Inflammatory macrophage (primary cell): ENCODE measurements at places on chromosomes 16 and 17.

DNA sequence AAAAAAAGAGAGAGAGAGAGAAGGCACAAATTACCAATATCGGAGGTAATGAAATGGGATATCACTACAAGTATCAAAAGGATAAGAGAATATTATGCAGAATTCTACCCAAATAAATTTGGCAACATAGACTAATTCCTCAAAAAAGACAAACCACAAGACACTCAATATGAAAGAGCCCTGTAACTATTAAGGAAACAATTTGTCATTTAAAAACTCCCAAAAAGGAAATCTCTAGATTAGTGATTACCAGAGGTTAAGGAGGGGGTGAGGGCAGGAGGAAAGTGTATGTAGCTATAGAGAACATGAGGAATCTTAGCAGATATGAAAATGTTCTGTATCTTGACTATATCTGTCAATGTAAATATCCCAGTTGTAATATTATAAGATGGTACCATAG is 54.0 kb downstream of the CFDP1 start:
- DNase-seq = peak; percentile 34

GRCh38 chr17:57251211-57251787 is 5.0 kb upstream of the MSI2 start:
- DNase-seq = no peak

DNA sequence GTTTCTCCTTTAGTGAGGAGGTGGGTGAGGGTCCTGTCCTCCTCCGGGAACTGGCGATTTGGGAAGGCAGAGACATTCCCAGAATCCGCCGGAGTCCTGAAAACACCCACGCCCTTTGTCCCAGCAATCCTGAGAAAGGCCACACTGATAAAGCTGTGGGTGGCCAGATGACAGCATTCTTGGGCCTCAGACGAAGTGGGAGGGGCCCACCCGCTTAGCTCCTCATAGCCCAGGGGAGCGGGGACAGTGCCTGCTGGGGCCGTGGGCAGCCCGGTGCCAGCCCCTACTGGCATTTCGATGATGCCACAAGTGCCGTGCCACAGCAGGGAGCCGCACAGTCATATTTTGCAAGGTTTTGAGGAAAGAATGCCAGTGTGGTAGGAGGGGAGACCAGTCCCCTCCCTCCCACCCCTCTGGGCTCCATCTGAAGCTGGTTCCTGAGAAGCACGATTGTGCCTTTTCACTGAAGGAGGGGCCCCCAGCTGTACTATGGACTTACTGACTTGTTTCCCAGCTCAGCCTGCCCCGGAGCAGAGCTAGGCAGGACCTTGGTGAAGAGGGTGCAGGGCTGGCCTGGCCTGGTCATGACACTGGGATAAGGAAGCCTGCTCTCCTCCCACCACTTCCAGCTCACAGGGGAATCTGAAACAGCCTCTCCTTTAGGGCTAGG is 20.9 kb upstream of the MPRIP start:
- peak; percentile 49 for DNase-seq

GRCh38 chr17:45780921-45781320 is 3.2 kb upstream of the CRHR1 start:
- DNase-seq = no peak

- no peak for DNase-seq
These were observed 5.0 kb upstream of the ARHGAP27 start for GRCh38 chr17:45437465-45438283.

- no peak for DNase-seq
These were observed 4.2 kb downstream of the SHISA6 start for GRCh38 chr17:11245187-11245586.

DNA sequence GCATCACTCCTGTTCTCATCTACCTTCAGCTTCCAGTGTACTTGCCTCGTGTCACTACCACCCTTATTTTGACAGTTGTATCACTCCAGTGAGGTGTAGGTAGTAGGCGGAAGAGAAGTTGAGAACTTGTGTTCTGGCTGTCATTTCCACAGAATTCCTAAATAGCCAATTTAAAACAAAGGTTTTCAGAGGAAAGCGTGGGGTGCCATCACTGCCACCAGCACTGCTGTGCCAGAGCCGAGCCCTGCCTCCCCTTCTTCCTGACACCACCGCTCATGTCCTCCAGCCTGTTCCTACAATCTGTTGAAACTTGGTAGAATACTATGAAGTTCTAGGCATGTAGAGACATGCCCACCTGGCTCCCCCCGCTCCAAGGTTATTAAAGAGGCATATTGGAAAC is 215.8 kb downstream of the TANC2 start:
- DNase-seq = no peak

DNA sequence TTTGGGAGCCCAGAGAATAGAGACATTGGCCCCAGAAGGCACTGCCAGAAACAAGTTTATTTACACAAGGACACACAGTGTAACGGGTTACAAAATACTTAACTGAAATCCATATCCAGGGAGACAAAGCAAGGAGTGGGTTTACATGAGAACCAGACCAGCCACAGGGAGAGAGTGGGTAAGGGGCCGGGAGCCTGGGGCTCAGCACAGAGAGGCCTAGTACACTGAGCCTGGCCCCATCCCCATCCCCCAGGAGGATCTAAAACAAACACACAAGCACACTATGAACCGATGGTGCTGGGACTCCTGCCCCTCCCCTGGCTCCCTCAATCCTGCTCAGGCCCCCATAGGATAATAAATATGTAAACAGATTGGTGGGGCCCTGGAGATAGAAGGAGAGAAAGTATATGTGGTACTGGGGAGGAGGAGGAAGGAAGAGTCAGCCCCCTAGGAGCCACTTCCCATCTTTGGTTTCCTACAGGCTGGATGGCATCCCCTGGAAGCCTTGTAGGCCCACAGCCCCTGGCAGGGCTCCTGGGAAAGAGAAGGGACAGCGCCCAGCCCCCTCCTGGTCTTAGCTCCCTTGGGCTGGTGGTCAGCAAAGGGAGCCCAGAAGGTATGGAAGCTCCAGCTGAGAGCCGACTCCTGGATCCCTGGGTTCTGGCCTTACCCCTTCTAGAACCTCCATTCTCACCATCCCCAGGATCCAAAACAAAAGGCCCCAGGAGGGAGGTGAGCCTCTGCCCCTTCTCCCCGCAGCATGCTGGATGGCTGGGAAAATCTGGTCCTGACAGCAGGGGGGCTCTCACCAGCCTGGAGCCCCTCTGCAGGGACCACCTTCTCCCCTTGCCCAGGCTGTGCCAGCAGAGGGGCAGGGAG is 6.4 kb downstream of the G6PC3 start:
- DNase-seq = no peak

GRCh38 chr16:61885343-61885742 is 150.9 kb downstream of the CDH8 start:
- DNase-seq = no peak

DNA sequence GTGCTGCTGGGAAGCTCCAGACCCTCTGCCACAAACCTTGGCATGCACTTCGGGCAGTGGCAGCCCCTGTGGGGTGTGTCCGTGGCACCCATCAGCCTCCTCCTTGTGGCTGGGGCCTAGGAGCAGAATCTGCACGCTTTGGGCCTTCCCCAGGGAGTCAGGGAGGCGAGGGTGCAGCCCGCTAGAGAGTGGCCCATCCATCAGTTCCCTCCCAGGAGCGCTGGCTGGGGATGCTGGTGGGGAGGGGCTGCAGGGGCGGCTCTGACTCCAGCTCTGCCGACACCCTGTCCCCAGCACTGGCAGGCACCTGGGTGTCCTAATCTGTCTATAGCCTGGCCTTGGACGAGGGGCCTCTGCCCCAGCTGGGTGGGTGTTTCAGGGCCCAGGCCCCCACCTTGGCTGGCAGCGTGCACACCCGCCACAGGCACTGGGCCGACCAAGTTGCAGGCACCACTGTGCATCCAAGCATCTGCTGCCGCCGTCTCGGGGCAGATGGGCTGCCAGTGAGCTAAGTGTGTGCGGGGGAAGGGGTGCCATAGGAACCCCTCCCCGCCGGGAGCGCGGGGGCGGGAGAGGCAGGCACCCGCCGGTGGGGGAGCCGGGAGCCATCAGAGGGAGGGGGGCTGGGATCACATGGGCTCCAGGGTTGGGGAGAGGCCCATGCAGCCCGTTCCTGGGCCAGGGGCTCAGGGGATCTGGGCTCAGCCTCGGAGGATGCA is 30.2 kb downstream of the ENDOV start:
- DNase-seq = no peak

GRCh38 chr17:64401941-64402340 is 11.3 kb upstream of the PECAM1 start:
- DNase-seq = peak; percentile 40

DNA sequence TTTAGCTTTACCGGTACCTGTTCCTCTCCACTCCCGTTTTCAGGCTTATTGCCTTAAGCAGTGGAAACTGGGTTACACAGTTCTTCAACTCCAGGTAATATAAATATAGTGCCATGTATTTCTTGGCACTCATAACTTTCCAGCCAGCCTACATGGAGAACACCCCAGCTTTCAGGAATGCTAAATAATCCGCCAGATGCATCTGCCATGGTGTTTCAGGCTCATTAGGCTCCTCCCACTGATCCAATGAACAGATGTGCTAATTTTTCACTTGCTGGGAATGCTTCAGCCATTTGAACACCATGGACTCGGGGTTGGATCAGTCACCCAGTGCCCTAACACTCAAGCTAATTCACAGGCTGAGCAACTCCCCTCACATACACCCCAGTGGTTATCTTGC is 4.6 kb downstream of the ANKFN1 start:
- no peak for DNase-seq

DNA sequence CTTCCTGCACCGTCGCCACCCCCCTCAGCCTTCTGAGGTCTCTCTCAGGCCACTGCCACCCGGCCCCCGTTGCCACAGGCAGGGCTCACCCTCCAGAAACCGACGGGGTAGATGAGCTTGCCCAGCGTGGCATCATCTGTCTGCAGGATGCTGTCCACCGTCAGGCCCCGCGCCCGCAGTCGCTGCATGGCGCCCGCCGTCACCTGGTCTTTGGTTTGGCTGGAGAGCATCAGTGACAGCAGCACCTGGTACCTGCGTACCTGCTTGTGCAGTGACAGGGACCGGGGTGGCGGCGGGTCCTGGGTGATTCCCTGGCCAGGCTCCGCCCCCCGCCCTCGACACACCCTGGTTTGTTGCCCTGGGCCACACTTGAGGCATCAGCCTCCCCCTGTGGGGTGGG is 3.1 kb downstream of the NTHL1 start:
- DNase-seq = no peak

GRCh38 chr17:10233161-10233560 is 34.8 kb upstream of the GAS7 start:
- peak; percentile 32 for DNase-seq

DNA sequence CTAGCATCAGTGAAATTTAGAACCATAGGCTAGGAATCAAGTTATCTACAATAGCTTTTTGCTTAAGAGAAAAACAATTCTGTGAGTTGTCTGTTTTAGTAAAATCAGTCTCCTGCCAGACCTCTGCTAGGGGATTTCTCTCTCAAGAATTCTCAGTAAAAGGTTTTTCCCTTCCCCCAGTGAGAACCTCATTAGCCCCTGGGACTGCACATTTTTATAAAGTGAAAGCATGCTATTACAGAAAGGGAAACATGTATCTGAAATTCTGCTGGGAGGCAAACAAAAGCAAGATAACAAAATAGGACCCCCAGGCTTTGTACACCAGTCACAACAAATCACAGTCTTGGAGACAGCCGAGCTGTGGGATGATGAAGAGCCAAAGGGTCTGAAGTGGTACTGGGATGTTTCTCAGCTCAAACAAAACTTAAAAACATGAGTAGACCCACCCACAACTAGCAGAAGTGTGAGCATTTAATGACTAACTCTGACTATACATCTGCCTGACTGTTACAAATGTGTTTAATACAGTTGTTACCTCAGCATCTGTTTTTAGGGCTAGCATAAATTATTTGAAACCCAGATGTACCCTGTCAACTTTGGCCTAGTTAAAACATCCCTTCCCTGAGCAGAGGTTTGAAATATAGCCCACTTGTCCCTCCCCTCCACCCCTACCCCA is 20.0 kb upstream of the GLG1 start:
- DNase-seq = no peak

DNA sequence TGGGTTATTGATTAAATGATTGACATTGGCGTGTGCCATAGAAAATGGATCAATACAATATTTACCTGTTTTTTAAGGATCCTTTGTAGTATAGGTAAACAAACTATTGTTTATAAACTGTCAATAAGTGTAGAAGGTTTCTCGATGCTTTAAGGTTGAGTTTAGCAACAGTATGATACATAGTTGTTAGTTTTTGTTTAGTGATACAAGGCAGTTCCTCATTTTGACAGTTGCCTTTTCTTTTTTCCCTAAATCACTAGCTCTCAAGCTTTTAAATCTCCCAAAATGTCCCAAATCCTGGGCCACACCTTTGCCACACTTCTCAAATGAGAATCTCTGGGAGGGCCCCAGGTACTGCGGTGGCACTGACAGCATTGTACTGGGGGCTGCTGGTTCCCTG is 57.3 kb downstream of the EPN2 start:
- no peak for DNase-seq

DNA sequence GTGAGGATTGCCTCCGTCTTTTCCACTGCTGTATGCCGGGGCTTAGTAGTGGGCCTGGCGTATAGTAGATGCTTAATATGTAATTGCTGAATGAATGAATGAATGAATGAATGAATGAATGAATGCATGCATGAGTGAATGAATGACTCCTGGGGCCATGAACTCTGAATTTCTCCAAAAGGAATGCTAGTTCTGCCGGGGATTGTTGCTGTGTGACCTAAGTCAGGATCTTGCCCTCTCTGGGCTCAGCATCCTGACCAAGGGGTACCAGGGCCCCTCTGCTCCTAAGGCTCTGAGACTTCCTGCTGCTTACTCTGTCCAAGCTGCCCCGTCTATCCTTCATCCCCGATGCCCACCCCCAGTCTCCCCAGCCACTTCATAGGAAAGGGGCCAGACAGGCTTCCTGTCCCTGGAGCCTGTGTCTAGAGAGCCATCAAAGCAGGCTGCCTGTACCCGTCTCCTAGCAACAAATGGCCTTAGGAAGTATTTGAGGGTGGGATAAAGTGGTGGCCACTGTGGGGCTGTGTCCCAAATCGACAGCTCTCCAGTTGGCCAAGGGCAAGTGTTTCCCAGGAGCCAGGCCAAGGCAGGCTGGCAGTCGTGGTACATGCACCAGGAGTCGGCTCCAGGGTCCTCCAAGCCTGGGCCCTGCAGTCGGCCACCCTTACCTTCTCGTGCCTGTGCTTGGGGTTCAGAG is 11.6 kb upstream of the MPRIP start:
- no peak for DNase-seq

DNA sequence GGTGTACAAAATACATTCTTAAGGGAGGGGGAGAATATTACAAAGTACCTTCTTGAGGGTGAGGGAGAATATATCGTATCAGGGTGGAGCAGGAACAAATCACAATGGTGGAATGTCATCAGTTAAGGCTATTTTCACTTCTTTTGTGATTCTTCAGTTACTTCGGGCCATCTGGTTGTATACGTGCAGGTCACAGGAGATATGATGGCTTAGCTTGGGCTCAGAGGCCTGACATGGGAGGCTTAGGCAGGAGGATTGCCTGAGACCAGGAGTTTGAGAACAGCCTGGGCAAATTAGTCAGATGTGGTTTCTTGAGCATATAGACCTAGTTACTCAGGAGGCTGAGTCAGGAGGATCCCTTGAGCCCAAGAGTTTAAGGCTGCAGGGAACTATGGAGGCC is 13.1 kb downstream of the ODAD4 start:
- no peak for DNase-seq
